Jurkat, Clone E6-1 (cell line): ENCODE measurements at places on chromosomes 2 and 18.

GRCh38 chr2:10365412-10365811 lies 62.7 kb downstream of the HPCAL1 start:
- no peak for DNase-seq

GRCh38 chr2:9952286-9952737 lies 819 bp downstream of the GRHL1 start:
- no peak for DNase-seq

DNA sequence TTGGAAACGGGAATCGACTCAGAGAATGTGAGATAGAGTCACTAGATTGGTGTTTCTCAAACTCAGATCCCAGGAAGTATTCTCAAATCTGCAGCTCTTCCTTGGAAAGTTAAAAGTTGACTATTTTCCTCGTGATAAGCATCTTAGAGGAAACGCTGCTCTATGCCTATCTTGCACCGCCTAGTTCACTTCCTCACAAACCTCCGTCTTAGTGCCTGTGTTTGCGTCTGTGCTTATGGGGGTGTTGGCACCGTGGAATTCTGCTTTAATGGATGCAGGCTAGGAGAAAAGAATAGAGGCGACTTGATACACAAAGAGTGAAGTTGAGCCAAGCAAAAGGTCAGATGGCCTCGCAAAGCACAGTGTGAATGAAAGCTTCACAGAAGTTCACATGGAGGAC lies 255.3 kb upstream of the ID2 start:
- DNase-seq, result no peak

DNA sequence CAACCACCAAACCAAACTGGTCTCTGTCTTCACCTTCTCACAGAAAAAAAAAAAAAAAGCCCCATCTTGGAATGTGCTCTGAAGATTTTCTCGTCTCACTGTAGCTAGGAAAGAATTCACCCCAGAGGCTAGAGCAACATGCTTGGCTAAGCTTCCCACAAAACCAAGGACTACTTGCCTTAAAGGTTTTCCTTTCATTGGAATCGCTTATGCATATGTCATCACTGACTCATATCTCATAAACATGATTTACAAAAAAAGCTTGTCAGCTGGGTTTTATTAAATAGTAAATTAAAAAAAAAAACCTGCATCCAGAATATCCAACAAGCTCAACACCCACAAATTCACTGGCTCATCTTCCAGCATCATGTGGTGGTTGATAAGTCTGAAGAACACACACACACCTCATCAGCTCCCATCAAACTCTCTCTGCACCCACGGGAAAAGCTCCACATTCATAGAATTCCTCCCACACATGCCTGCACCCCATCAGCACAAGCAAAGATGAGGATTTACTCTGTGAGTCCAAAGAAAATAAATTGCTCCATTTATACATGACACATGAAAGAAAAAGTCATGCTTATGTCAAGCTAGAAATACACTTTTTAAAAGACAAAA lies 182.0 kb upstream of the TRIB2 start:
- DNase-seq, result no peak

DNA sequence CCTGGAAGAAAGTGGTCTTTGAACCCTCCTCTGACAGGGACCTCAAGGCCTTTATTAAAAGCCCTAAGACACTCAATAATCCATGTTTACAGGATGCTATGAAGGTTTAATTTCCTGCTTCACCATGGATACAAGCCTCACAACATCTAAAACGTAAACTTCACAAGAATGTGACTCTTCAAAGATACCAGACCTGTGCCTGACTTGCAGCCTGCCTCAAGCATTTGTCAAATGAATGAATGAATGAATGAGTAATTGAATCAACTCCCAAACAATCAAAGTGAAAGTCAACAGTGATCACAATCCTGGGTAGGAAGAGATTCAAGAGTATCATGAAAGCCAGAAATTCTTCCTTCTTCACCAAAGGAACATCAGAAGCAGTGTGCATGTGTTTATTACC lies 30.4 kb downstream of the KLF7 start:
- no peak for DNase-seq
